ENCODE measurements at places on chromosomes 4 and X. TPM values are rescaled to one million over a fixed set of nuclear protein-coding genes. Genes with fewer than 3 reads are reported as not detected.

GRCh38 chr4:38308728-38309311 lies 348.6 kb downstream of the PTTG2 start:
- no peak overlapping the region for H3K4me3 ChIP-seq
- DNase-seq = no peak
- no peaks in the 10 kb centered on the region for H3K27me3 ChIP-seq
- no peaks in the 10 kb centered on the region for H3K4me1 ChIP-seq

GRCh38 chr4:88653371-88653946 lies 44.2 kb downstream of the NAP1L5 start:
- H3K27ac ChIP-seq = no peak overlapping the region
- no peaks in the 10 kb centered on the region for H3K4me1 ChIP-seq
- no peaks in the 10 kb centered on the region for H3K36me3 ChIP-seq

GRCh38 chr4:76879731-76880364 lies 18.1 kb downstream of the SOWAHB start:
- no peak overlapping the region for H3K27ac ChIP-seq
- no peaks in the 10 kb centered on the region for H3K36me3 ChIP-seq
- H3K4me3 ChIP-seq = no peak overlapping the region

DNA sequence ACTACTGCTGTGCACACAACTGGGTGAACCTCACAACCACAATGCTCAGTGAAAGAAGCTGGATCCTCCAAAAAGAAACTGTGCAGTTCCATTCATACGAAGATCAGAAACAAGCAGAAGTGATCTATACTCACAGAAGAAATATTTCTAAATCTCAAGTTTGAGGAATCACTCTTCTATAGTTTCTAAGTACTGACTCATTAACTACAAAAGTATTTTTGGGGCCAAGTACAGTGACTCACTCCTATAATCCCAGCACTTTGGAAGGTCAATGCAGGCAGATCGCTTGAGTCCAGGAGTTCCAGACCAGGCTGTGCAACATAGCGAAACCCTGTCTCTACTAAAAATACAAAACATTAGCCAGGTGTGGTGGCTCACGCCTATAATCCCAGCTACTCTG lies 51.3 kb upstream of the RELL1 start:
- H3K27ac ChIP-seq = no peak overlapping the region
- no peaks in the 10 kb centered on the region for H3K36me3 ChIP-seq
- no peak for DNase-seq
- H3K4me3 ChIP-seq = no peak overlapping the region

- no peak for DNase-seq
- peaks cover 4% of the 10 kb centered on the region for H3K4me1 ChIP-seq
- H3K27ac ChIP-seq = no peak overlapping the region
- no peaks in the 10 kb centered on the region for H3K27me3 ChIP-seq
- peaks cover 36% of the 10 kb centered on the region for H3K36me3 ChIP-seq
These were observed 165.1 kb downstream of the CAMK2D start for GRCh38 chr4:113596396-113596795.

GRCh38 chr4:159547645-159548308 lies 444.9 kb downstream of the RAPGEF2 start:
- H3K36me3 ChIP-seq = no peaks in the 10 kb centered on the region
- no peaks in the 10 kb centered on the region for H3K4me1 ChIP-seq
- DNase-seq = no peak
- no peak overlapping the region for H3K4me3 ChIP-seq
- H3K27ac ChIP-seq = no peak overlapping the region

DNA sequence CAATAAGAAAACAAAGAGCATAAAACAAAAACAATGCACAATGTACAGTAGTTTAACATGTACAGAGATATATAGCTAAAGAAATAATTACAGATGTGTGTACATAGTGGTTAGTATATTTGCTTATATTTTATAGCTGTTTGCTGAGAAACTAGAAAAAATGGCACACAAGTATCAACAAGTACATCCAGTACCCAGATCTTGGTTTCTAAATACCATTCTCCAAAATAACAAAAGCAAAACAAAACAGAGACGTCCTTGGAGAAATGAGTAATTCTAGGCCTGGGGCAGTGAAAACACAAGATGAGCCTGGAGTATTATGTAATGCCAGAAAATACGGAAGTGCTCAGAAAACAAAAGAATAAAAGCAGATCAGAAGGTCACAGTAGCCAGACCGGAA lies 189.6 kb downstream of the TMEM47 start:
- no peak overlapping the region for H3K27ac ChIP-seq
- H3K36me3 ChIP-seq = no peaks in the 10 kb centered on the region
- H3K4me3 ChIP-seq = no peak overlapping the region
- H3K4me1 ChIP-seq = no peaks in the 10 kb centered on the region
- no peaks in the 10 kb centered on the region for H3K27me3 ChIP-seq
- DNase-seq = no peak

- H3K4me3 ChIP-seq = no peak overlapping the region
- H3K36me3 ChIP-seq = no peaks in the 10 kb centered on the region
- DNase-seq = no peak
- no peak overlapping the region for H3K27ac ChIP-seq
- no peaks in the 10 kb centered on the region for H3K4me1 ChIP-seq
- H3K27me3 ChIP-seq = peaks cover 10% of the 10 kb centered on the region
These were observed 69.9 kb upstream of the WDR1 start for GRCh38 chr4:10186228-10187214.

- H3K4me3 ChIP-seq = no peak overlapping the region
- no peaks in the 10 kb centered on the region for H3K27me3 ChIP-seq
- DNase-seq = no peak
- H3K4me1 ChIP-seq = no peaks in the 10 kb centered on the region
These were observed 547.0 kb upstream of the LCORL start for GRCh38 chr4:18568600-18568999.

DNA sequence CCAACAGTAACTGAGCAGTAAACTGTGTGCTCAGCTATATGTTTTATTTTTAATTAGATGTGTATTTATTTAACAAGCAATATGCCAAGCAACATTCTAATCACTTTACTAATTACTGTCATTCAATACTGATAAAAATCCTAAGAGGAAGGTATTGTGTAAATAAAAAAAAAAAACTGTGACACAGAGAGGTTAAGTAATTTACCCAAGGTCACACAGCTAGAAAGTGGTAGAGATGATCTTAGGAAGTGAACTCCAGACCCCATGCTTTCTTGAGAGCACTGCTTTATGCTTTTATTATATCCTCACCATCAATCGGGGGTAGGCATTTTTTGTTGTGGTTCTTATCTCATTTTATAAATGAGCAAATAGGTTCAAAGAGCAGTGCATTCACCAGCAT lies 417.1 kb downstream of the RAB28 start:
- no peaks in the 10 kb centered on the region for H3K27me3 ChIP-seq
- H3K36me3 ChIP-seq = no peaks in the 10 kb centered on the region
- H3K27ac ChIP-seq = no peak overlapping the region
- no peak overlapping the region for H3K4me3 ChIP-seq
- no peak for DNase-seq

- no peak overlapping the region for H3K27ac ChIP-seq
- no peaks in the 10 kb centered on the region for H3K36me3 ChIP-seq
- H3K4me1 ChIP-seq = no peaks in the 10 kb centered on the region
- H3K4me3 ChIP-seq = no peak overlapping the region
- no peak for DNase-seq
These were observed 72.0 kb upstream of the PJA1 start for GRCh38 chrX:69237236-69237635.

GRCh38 chr4:13527981-13528820 lies 16.1 kb downstream of the NKX3-2 start:
- H3K27ac ChIP-seq = no peak overlapping the region
- peaks cover 95% of the 10 kb centered on the region for H3K27me3 ChIP-seq
- no peak for DNase-seq

DNA sequence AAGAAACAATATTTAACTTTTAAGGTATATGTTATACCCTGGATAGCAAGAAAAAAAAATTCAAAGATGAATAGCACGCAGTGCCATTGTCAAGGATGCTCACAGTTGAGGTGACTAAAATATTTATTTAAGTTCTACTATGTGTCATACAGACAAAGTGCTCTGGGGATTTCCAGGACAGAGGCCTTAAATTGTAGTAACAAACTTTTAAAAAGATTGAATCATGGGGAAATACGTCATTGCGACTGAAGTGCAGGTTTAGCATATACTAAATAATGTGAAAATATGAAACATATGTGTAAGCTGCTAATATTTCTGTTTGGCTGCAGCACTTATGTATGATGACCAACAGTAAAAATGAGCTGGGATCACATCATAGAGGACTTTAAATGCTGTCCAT lies 748.0 kb upstream of the PCDH7 start:
- no peak overlapping the region for H3K27ac ChIP-seq
- peaks cover 32% of the 10 kb centered on the region for H3K27me3 ChIP-seq
- H3K36me3 ChIP-seq = no peaks in the 10 kb centered on the region
- DNase-seq = no peak

GRCh38 chrX:42955349-42955748 lies 177.4 kb upstream of the PPP1R2C start:
- no peaks in the 10 kb centered on the region for H3K27me3 ChIP-seq
- no peaks in the 10 kb centered on the region for H3K4me1 ChIP-seq
- DNase-seq = no peak
- H3K4me3 ChIP-seq = no peak overlapping the region
- no peak overlapping the region for H3K27ac ChIP-seq
- no peaks in the 10 kb centered on the region for H3K36me3 ChIP-seq

GRCh38 chrX:10577853-10578252 lies 42.5 kb downstream of the MID1 start:
- H3K4me3 ChIP-seq = no peak overlapping the region
- DNase-seq = no peak
- H3K27me3 ChIP-seq = no peaks in the 10 kb centered on the region
- no peak overlapping the region for H3K27ac ChIP-seq
- H3K36me3 ChIP-seq = no peaks in the 10 kb centered on the region
- no peaks in the 10 kb centered on the region for H3K4me1 ChIP-seq

The ERVMER34-1 gene
- 3.2 TPM for total RNA-seq

The PITX2 gene
- total RNA-seq = 25.4 TPM
